Hypothalamus (tissue), 51 donors: ENCODE measurements at places on chromosomes 5 and 9.

GRCh38 chr5:154309805-154310204 is 119.3 kb downstream of the GALNT10 start:
- DNase-seq: no peak

- DNase-seq: no peak
Measured at GRCh38 chr5:1840071-1840547, 38.9 kb downstream of the NDUFS6 start.

- no peak for DNase-seq
Measured at GRCh38 chr9:84140535-84141101, 160.0 kb downstream of the RMI1 start.

DNA sequence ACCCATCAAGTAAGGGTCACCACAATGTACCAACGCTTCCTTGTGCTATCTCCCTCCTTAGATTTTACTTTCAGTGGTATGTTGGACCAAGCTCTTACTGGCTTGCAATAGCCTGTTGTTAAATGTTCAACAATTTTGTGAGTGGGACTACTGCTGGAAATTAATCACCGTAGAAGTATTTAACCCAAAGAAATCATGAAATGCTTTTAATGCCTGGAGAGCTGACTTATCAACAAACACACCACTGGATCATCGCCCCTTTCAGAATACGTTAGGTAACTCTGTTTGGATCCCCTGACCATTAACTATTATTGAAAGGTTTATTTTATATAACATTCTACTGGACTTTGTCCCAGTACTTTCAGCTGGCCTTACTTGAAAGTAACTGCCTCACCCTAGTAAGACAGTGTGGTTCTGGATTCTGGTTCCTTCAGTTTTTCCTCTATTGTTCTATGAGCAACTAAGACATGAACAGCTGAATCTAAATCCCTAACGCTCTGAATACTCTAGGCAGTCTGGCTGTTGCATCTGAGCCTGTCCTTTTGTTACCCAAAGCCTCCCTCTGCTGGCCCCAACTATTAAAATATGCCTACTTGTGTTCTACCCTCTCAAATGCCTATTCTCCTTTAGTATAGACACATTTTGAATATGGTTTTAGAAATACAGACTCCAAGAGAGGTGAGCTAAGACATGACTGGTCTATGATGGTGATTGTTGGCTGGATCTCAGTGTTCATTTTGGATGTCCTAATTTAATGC is 1203.4 kb upstream of the DMAC1 start:
- peak; percentile 4 for DNase-seq

GRCh38 chr9:100011062-100011681 is 87.6 kb downstream of the ERP44 start:
- no peak for DNase-seq

- DNase-seq: no peak
Measured at GRCh38 chr9:26326563-26326962, 566.0 kb downstream of the CAAP1 start.

DNA sequence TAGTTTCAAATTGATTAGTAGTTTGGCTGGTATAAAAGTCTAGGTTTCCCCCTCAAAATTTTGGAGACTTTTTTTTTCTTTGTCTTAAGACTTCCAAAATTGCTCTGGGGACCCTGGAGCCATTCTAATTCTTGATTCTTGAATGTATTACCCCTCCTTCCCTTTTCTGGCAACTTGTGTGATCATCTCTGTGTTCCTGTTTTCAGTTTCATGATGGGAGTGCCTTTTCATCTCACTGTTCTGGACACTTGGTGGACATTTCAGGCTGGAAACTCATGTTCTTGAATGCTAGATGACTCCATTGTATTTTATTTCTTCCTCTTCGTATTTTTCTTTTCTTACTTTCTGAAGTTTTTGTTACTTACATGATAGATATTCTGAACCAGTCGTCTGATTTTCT is 57.3 kb upstream of the LRRC70 start:
- DNase-seq: no peak
